ENCODE measurements at places on chromosomes 11 and 22.

DNA sequence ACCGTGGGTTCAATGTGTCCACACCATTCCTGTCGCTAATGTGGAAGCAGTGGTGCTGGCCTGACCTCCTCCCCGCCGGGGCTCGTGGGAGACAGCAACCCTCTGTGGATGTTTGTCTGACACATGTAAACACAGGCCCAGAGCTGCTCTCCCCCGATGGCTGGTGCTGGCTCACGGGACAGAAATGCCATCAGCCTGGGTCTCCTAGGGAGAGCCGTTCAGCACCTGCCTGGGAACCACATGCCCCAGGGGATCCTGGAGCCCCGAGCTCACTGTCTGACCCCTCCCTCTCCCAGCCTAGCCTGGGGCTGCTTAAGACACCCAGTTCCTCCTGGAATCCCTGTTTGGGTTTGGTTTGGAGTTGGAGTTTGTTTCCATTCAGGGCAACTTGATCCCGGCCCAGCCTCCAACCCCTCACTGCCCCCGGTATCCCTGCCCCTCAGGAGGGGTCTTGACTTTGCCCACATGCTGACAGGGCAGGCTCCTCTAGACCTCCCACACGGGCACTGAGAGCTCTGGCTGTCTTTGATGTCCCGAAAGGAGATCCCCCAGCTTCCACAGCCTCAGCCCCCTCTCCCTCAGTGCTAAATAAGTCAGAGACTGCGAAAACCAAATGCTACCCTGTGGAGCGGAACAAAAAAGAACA, 50.9 kb upstream of the WNT11 start:
- DNase-seq, result no peak

GRCh38 chr22:41028841-41029240, 63.6 kb upstream of the EP300 start:
- peak; percentile 66 for DNase-seq

DNA sequence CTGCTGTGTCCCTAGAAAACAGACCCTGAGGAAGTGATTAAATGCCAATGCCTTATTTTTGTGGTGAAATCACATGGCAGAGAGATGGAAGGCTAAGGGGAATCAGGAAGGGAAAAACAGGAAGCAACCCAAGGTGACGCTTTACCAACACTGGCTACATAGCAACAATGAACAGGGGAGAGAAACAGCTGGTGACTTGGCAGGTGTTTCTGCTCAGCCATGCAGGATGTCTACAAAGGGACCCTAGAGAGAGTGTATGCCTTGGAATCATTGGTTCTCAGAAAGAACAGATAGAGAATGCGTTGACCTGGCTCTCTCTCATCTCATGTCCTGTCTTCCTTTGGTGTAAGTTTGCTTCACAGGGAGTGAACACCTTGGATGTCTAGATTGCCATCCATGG, 911.9 kb downstream of the OPCML start:
- DNase-seq, result no peak

DNA sequence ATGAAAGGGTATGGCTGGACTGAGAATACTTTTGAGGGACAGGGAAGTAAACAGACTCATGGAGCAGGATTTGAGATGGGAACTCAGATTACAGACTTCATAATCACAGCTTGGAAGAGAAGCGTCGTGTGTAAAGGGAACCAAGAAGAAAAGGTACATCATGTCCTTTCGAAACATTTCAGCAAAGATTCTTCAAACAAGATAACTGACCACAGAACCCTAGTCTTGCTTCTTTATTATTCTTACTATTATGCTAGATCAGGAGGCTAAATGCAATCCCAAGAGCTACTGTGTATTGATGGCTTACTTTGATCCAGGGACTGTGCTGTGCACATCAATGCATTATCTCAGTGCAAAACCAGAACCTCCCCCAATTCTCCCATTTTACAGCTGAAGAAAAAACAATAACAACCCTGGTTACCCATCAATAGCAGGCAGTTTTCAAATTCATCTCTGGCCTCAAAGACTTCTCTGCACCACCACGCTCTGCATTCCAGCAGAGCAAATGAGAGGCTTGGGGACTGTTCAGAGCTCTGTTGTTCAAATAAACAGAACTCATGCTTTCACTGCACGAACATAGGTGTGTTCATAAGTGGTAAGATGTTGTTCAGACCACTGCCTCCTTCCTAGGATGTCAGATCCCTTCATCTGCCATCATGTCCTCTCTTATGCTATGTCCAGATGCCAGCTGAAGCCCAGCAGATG, 104.8 kb upstream of the NAV2 start:
- DNase-seq, result no peak

DNA sequence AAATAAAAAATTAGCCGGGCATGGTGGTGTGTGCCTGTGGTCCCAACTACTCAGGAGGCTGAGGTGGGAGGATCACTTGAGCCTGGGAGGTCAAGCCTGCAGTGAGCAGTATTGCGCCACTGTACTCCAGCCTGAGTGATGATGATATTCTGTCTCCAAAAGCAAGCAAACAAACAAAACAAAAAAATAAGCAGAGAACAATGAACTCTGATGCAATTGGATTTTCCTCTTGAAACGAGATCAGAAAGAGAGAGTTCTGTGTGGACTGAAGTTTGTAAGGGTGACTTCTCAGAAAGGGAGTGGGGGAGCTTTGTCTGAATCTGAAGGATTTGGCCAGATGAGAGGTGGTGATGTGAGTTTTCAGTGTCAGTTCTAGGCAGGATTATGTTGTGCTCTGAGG, 6.0 kb upstream of the TMEM123 start:
- no peak for DNase-seq

- DNase-seq, result no peak
Observed at GRCh38 chr11:58632510-58632909, 10.0 kb downstream of the CNTF start.

DNA sequence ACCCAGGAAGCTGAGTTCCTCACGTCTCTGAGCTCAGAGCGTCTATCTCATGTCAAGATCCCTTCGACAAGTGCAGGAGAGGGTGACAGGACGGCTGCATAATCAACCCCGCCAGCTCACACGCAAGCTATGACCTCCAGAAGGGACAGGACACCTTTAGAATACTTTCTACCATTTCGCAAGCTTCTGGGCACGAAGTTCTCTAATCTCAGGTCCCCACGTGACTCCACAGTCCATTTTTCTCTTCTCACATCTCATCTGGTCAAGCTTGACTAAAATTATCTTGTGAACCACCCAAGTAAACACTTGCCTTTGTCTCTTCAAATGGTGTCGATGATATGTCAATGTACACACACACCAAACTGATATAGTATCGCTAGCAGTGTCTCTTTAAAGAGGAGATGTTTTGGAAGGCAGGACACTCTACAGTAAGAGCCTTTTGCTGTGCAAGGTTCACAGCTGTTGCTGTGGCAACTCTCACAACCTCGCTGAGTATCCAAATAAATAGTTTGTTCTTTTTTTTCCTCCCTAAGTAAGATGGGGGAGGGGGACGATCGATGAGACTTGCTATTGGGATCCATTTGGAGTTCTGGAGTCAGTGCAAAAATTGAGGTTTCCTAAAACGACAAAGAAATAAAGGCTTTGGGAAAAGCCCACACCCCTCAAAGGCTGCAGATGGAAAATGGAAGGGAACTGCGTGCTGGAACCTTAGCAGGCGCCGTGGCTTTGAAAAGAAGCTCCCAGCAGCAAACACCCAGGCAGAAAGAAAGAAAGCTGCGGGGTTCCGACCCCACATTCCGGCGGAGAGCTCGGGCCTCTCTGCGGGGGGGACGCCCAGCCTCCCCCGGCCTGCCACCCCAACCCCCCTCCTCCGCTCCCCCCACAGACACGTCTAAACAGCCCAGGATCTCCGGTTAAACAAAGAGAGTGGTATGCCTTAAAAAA, 215.4 kb upstream of the UBASH3B start:
- peak; percentile 7 for DNase-seq

GRCh38 chr11:35076201-35077100, 62.5 kb upstream of the CD44 start:
- no peak for DNase-seq

DNA sequence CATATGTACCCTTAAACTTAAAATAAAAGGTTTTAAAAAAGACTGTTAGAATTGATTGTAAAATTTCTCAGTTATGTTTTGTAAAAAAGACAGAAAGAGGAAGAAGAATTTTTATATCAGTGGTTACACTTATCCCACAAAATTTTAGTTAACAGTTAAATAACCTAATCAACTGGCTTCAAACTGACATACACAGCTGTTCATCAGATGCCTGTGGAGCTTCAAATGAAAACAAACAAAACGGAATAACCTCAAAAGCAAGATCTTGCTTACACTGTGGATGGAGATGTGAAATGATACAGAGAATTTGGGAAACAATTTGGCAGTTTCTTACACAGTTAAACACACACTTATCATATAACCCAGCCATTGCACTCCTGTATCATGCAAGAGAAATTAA, 521.0 kb downstream of the ETS1 start:
- DNase-seq, result no peak

GRCh38 chr11:9104580-9104979, 13.2 kb upstream of the SCUBE2 start:
- no peak for DNase-seq

DNA sequence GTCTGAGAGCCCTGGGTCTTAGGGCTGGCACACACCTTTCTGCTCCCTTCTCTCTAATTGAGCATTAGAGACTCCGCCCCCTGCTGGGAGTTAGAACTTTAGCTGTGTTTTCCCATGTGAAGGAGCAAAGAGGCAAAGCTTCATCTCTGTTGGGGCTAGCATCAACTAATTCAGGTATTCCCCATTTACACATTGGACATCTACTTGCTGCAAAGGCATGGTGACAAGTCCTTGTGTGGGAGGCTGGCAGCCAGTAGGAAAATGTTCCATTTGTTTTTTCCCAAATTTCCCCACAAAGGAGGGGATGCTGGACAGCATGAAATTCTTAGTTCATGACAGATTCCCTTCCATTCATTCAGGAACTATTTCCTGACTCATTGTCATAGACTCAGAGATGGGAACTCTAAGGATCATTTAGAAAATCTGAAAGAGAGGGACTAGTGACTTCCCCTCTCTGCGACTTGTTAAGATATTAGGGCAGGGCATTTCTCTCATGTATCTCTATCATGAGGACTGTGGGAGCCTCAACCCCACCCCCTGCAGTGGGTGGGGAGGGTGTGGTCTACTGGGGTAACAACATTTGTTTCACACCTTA, 3.6 kb downstream of the CD44 start:
- no peak for DNase-seq

GRCh38 chr22:17518406-17518805, 44.9 kb upstream of the SLC25A18 start:
- no peak for DNase-seq

GRCh38 chr11:34682825-34683224, 61.9 kb downstream of the EHF start:
- DNase-seq, result no peak

DNA sequence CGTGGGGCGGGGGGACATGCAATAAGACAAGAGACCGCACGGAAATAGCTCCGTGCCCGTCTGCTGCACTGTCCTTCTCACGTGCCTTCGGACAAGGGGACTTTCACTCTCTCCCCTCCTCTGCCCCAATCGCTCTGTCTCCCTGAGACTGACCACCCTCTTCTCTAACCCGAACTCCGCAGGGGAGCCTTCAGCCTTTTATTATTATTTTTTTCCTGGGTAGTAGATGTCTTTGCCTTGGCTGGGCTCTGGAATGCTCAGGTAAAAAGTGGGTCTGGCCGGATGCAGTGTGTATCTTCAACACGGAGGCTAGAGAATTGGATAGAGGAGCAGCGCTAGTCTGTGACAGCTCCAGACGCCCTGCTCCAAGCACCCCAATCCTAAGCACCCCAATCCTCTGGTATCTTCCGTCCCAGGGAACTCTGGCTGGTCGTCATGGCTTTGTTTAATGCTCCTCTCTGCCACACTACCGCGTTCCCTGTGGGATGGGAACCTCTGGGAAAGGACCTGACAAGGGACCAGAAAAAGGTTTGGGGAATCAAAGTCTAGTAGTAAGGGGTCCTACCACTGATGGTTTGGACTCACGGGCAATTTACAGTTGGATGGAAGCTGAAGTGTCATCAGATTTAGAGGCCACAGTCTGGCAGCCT, 25.1 kb upstream of the ROBO3 start:
- no peak for DNase-seq

GRCh38 chr22:46945481-46945880, 183.0 kb downstream of the TBC1D22A start:
- no peak for DNase-seq

- DNase-seq, result no peak
Observed at GRCh38 chr22:41925783-41926460, 684 bp downstream of the TNFRSF13C start.

DNA sequence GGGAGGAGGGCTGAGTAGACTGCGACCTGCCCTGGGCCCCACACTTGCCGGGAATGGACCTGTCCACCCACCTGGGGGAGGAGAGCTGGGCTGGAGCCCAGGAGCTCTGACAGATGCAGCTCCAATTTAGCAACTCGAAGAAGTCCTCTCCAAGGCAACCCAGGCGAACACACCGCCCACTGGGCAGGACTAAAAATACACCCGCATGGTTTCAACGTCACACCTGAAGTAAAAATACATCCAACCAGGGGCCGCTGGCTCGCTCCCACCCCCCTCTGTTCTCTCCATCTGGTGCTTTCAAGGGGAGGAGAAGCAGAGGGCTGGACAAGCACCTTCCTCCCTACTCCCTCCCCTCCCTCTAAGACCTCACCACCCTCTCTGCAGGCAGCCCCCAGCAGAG, 119.9 kb downstream of the FEZ1 start:
- DNase-seq, result no peak

- DNase-seq, result peak; percentile 18
Observed at GRCh38 chr11:118497831-118498230, 29.4 kb upstream of the TTC36 start.

DNA sequence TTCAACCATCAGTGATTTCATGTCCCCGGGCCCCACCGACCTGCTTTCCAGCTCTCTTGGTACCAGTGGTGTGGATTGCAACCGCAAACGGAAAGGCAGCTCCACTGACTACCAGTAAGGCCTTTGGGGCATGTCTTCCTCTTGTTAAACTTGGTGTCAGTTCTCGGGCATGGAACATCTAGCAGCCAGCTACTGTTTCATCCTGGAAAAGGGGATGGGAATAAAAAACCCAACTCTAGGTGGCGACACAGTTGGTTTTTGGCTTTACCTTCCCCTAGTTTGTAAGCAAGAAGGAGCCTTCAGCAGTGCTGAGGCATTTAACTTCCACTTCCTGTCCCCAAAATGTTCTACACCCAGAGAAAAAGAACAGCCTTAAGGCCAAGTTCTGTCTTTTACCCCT, 76.7 kb downstream of the BMAL1 start:
- no peak for DNase-seq

GRCh38 chr11:46978005-46978491, 41.5 kb downstream of the CSTPP1 start:
- DNase-seq, result no peak

- DNase-seq, result no peak
Observed at GRCh38 chr11:66437979-66438503, 607 bp downstream of the MRPL11 start.
